ENCODE measurements at places on chromosomes 3 and 15. TPM values are rescaled to one million over a fixed set of nuclear protein-coding genes. Genes with fewer than 3 reads are reported as not detected.

DNA sequence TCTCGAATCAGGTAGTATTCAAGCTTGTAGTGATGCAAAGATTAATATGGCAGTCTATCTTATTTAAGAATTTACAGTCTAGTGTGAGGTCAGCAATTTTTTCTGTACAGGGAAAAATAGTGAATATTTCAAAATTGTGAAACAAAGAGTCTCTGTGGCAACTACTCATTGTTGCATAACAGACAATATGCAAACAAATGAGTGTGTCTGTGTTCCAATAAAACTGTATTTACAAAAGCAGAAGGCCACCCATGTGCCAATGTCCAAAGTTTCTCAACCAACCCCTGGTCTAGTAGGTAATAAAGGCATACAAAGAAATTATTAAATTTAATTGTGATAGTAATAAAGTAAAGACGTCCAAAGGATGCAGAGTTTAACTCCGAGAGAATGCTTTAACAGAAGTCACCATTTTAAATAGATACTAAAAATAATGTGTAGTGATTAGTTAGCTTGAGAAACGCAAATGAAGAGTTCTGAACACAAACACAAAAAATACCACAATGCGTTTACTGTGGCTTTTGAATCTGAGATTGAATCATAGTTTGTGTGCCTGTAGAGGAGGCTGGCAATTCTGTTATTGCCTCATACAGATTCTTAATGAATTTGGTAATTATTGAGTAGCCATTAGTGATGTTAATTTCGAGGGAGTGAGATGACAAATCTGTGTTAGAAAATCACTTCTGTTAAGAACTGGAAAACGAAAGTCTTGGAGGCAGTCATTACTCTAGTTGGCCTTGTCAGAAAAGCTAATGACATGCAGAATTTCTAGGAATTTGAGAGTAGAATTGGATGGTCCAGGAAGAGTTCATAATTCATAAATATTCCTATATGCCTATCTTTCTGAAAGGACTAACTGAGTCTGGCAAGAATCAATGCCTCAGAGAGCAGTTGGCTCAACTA is 48.7 kb downstream of the CADM2 start:
- DNase-seq: no peak

DNA sequence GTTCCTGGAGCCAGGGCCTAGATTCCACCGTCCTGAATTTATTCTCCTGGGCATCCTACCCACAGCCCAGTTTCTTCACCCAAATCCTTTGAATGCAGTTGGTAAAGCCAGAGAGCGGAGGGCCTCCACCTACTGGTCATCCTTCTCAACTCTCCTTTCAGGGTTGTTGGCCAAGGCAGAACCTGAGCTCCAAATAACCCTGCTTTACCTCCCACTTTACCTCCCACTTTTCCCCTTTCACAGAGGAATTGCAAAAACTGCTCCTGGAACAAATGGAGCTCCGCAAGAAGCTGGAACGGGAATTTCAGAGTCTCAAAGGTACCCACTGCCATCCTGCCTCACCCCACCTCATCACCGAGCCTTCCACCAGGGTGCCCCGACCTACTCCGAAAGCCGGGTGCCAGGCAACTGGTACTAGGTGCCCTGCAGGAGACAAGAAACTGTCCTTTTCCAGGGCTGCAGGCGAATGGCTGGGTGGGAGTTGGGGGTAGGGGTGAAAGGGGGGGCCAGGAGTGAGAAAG is 6.8 kb downstream of the SKOR1 start:
- DNase-seq: no peak

DNA sequence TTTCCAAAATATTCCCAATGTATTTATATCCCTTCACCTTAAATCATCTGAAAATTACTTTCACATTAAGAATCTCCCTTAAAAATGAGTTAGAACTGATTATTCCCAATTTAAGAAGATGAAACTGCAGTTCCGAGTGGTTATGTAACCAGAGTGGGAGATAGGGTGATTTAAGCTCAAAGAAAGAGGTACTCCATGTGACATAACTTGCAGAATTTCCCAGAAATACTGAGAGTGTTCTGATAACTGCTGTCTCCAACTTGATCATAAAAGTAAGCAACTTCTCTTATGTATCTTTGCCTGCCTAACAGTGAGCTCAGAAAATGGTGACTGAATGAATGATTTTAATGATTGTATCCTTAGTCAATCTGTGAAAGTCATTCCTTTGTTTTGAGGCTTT is 32.3 kb downstream of the ARRDC4 start:
- no peak for DNase-seq

DNA sequence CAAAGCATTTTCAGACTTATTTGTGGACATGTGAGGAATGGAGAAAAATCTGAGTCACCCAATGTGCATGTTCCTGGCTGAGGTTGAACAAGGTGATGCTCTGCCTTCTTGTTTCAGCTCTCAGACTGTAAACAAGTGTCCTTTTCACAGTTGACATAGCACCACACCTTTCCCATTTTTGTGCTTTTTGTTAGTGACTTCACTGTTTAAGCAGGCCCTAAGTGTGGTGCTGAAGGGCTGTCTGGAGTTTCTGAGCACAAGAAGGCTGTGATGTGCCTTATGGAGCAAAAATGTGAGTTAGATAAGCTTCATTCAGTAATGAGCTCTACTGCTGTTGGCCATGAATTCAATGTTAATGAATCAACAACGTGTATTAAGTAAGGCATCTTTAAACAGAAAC is 20.4 kb downstream of the ABI3BP start:
- DNase-seq: no peak

GRCh38 chr3:129514110-129514509 is 14.3 kb upstream of the RHO start:
- DNase-seq: no peak

GRCh38 chr3:164095279-164095678 is 983.0 kb downstream of the SI start:
- DNase-seq: no peak

DNA sequence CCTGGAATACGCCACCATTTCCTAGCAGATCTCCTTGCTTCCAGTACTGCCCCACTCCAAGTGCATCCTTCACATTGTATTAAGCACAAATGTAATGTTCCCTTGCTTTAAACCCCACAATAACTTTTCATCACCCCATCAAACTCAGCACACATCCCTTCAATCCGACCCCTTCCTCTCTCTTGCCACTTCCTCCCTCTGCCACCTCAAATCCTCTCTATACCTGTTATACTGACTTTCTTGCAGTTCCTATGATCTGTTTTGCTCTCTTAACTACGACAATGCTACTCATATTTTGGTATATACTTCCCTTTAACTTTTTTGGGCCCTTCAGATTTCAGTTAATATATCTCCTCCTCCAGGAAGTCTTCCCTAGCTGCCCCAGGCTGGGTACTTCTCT is 14.1 kb downstream of the PARL start:
- DNase-seq: no peak

- no peak for DNase-seq
Observed at GRCh38 chr15:92638291-92638708, 17.3 kb downstream of the FAM174B start.

- DNase-seq: no peak
Observed at GRCh38 chr3:156862338-156862737, 36.2 kb downstream of the LEKR1 start.

Gene ADAMTS7
- polyA plus RNA-seq: 37.3 TPM

Gene TIGIT
- polyA plus RNA-seq: 0.14 TPM

Gene SPATA12
- polyA plus RNA-seq: not detected
